ENCODE measurements at places on chromosomes 5 and 9.

DNA sequence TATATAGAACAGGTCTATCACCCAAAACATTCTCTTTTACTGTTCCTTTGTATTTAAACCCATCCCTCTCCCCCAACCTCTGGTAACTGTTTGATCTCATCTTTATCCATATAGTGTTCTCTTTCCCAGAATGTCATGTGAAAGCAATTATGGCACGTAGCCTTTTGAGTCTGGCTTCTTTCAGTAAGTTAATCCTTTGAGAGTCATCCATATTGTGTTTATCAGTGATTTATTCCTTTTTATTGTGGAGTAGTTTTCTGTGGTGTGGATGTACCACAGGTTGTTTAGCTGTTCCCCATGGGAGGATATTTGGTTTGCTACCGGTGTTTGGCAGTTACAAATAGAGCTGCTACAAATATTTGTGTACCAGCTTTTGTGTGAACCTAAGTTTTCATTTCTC is 38.0 kb downstream of the HMGXB3 start:
- no peak for DNase-seq

GRCh38 chr5:139641116-139642080 is 6.8 kb upstream of the CXXC5 start:
- DNase-seq = no peak

GRCh38 chr5:8102714-8103113 is 233.8 kb downstream of the MTRR start:
- no peak for DNase-seq

- no peak for DNase-seq
These were observed 9.8 kb downstream of the LURAP1L start for GRCh38 chr9:12784461-12785259.

- DNase-seq = no peak
These were observed 48.3 kb downstream of the MRPS27 start for GRCh38 chr5:72271702-72272101.

All from activated CD4-positive, alpha-beta T cell treated with anti-CD3 and anti-CD28 coated beads, Interleukin-2, amount 50 U/mL, for 4 hours (primary cell).